GM23338 (cell line): ENCODE measurements at places on chromosomes 1 and 21. TPM values are rescaled to one million over a fixed set of nuclear protein-coding genes. Genes with fewer than 3 reads are reported as not detected.

DNA sequence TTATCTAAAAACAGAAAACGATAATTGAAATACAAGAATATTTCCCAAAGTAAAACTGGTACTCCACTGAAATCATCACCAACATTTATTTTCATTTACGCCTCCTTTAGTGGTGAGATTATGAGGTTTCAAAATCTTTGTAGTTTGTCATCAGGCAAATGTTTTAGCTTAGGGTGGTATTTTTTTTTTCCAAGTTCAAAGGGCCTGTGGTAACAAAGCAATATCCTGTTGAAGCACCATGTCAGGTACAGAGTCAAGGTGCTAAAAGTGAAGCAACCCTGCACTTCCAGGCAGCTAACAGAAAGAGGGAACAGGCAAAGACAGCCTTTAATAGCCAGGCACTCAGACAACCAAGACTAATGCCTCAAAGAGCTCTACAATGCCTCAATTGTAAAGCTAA lies 89.2 kb downstream of the JAK1 start:
- no peak for DNase-seq

Gene NES
- 85.3 and 95.9 TPM in 2 replicates for total RNA-seq

Gene NBPF10
- 0.31 and 0.38 TPM in 2 replicates for total RNA-seq

Gene PKLR
- total RNA-seq: 3.3 and 3.7 TPM in 2 replicates

Gene MR1
- not detected in 2 replicates for total RNA-seq

GRCh38 chr1:206449565-206449964 lies 20.7 kb upstream of the IKBKE start:
- no peak for DNase-seq

GRCh38 chr1:38076455-38076854 lies 29.9 kb upstream of the POU3F1 start:
- DNase-seq: no peak

GRCh38 chr1:170254371-170254770 lies 108.6 kb downstream of the NTMT2 start:
- no peak for DNase-seq

Gene VHLL
- total RNA-seq: not detected in 2 replicates

DNA sequence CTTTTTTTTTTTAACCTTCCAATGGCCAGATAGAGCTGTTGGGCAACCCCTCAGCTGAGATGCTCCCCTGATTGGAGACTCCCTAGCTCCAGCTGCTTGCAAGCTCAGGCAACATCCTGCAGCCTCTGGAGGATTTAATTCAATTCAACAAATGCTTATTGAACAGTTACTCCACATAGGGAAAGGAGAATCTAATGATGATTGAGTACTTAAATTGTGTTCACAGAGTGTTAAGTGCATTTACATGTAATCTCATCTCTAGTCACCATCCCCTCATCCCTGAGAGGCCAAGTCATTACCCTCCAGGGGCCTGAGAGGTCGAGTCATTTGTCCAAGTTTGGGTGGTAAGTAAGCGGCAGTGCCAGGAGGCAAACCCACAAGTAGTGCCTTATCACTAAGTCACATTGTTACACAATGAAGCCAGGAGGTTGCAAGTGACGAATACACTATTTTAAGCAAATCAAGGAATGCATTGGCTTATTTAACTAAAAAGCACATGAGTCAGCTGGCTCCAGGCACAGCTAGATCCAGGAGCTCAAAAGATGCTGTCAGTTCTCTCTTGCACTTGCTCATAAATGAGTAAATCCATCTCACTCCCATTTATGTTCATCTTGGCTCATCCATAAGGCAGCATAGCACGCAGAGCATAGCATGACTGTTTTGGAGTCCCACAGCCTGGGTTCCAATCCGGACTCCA lies 64.3 kb downstream of the OPTC start:
- no peak for DNase-seq

DNA sequence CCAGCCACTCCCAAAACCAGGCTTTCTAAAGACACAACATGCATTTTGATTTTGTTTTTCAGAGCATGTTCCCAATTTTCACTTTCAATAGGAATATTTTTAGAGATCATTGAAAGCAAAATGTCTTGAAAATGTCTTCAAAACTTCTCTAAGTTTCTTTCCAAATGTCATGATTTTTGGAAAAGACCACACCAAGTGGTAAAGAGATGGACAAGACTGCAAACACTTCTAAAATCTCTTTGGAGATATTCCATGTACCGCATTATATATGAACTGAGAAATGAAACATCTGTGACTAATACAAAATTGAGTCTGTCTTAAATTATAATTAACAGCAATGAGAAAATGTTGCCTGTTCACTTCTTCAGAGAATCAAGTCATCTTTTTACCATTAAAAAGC lies 418.0 kb upstream of the PKN2 start:
- DNase-seq: no peak

- no peak for DNase-seq
Observed at GRCh38 chr1:169745015-169745861, 11.4 kb upstream of the SELE start.

DNA sequence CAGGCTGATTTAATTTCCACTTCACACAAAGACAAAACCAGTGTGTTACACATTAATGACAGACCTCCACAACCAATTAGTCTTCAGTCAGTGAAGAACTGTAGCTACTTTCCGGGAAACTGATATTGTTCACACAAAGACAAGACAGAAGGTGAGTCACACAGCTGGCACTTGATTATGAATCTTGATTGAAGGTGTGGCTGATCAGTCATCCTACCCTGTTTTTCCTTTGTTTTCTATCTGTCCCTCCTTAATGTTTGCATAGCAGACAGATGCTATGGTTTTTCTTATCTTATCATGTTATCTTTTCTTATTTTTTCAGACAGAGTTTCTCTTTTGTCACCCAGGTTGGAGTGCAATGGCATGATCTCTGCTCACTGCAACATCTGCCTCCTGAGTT lies 185.1 kb upstream of the GREM2 start:
- DNase-seq: no peak

DNA sequence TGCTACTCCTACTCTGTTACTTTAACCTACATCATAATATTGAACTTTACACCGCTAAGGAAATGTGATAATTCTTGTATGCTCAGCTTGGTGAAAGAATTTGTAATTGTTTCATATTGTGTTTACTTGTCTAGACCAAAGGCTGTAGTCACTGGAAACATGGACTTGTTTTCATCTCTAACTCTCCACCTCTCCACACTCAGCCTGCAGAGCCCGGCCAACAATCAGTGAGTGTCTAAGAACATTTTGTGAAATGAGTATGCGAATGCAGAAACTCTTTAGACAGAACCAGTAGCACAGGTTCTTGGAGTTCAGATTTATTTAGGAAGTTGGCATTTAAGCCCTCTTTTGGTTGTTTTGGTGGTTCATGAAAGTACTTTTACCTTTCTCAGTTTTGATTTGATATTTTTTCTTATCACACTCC lies 3.2 kb upstream of the RWDD3 start:
- no peak for DNase-seq

GRCh38 chr1:23915466-23915865 lies 2.3 kb upstream of the CNR2 start:
- no peak for DNase-seq

GRCh38 chr1:209411491-209411929 lies 172.0 kb upstream of the CAMK1G start:
- DNase-seq: no peak

Gene PDE9A
- 26.5 and 33.3 TPM in 2 replicates for total RNA-seq

Gene DNAJC16
- 18.0 and 20.9 TPM in 2 replicates for total RNA-seq

DNA sequence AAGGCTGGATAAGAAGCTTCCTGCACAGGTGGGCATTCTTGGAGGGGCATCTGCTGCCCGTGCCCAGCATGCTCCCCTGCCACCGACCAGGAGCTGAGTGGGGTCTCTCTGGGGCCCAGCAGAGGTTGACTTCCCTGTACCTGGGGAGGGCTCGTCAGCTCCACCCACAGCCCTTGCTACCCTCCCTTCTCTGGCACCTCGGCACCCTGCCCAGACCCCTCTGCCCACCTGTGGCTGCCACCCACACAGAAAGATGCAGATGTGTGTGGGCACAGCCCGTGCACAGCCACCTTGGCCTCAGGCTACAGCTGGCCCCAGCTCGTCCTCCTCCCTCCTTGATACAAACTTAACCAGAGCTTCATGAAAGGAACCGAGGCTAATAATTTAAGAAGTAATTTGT lies 241.2 kb upstream of the VAMP3 start:
- DNase-seq: no peak

Gene PLPPR5
- total RNA-seq: 4.2 and 4.7 TPM in 2 replicates

Gene S100A7A
- not detected in 2 replicates for total RNA-seq

Gene UBASH3A
- not detected in 2 replicates for total RNA-seq

GRCh38 chr1:9724706-9725476 lies 73.4 kb downstream of the PIK3CD start:
- peak; percentile 92 for DNase-seq

- DNase-seq: no peak
Observed at GRCh38 chr1:12383001-12383400, 153.2 kb downstream of the VPS13D start.

GRCh38 chr21:41375875-41376274 lies 14.0 kb downstream of the MX2 start:
- no peak for DNase-seq

Gene CD1E
- not detected in 2 replicates for total RNA-seq

DNA sequence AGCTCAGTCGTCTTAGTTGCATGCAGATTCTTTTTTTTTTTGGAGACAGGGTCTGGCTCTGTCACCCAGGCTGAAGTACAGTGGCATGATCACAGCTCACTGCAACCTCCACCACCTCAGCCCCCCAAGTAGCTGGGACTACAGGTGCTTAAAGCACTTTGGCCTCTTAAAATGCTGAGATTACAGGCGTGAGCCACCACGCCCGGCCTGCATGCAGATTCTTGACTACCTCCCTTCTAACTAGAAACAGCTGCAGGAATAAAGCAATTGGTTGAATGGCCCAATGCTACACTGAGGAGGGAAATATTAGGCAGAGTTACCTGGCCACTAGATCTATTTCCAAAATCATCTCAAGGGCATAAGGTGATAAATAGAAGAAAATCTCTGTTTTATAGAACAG lies 29.5 kb upstream of the TTC39A start:
- no peak for DNase-seq

Gene SLC5A3
- total RNA-seq: 31.7 and 32.7 TPM in 2 replicates

Gene CHD5
- 1.0 and 1.4 TPM in 2 replicates for total RNA-seq

- peak; percentile 47 for DNase-seq
Observed at GRCh38 chr1:202158810-202159533, 1.4 kb downstream of the PTPN7 start.

- DNase-seq: peak; percentile 33
Observed at GRCh38 chr21:17554679-17555465, 42.0 kb downstream of the CXADR start.

GRCh38 chr1:178353524-178353923 lies 143.2 kb downstream of the CLEC20A start:
- DNase-seq: no peak

- no peak for DNase-seq
Observed at GRCh38 chr1:13830616-13831280, 130.8 kb downstream of the PRDM2 start.

- no peak for DNase-seq
Observed at GRCh38 chr1:54317084-54317483, 89.1 kb downstream of the SSBP3 start.

Gene PIK3R3
- 8.0 and 8.6 TPM in 2 replicates for total RNA-seq

- DNase-seq: no peak
Observed at GRCh38 chr21:15018382-15018781, 46.4 kb downstream of the NRIP1 start.

- no peak for DNase-seq
Observed at GRCh38 chr1:30728832-30729638, 5.7 kb upstream of the MATN1 start.

DNA sequence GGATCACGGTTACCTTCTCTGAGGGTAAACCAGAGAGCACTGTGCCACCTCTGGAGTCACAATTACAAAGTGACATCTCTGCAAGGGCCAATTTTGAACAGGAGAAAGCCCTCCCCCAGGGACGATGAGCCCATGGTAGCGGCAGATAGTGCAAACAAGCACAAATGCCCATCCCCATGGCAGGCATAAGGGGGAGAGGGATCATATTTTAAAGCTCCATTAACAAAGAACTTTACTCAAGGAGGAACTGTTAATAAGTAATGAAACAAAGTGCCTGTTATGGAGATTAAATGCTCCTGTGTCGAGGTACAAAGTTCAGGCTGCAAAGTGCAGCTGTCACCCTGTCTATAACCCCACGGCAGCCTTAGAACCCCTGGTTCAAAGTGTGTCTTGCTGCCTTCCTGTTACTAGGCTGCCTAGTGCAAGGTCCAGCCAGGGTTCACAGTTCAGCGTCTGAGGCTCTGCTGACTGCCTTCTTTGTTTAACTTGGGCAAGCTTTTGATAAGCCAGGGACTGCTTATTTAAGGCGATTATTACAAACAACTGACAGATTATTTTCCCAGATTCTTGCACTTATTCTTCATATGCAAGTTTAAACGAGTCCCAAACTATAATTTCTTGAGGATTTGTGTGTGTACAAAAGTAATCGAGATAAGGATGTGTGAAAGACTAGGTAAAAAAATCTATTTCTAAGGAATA lies 75.7 kb upstream of the NRIP1 start:
- DNase-seq: no peak

DNA sequence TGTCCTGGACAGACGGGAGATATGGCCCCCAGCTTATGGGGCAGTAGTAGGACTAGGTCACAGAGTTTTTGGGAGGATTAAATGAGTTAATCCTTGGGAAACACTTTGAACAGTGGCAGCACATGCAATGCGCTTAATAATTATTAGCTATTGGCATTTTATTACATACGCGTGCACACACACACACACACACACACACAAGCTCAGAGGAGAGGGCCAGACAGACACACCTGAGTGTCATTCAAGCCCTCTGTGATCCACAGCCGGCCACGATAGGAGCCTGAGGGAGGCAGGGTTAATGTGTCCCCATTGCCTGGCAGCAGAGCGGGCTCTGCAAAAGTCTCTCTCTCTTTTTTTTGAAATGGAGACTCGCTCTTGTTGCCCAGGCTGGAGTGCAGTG lies 37.9 kb downstream of the EPHA2 start:
- DNase-seq: no peak

Gene S100A5
- total RNA-seq: not detected in 2 replicates

DNA sequence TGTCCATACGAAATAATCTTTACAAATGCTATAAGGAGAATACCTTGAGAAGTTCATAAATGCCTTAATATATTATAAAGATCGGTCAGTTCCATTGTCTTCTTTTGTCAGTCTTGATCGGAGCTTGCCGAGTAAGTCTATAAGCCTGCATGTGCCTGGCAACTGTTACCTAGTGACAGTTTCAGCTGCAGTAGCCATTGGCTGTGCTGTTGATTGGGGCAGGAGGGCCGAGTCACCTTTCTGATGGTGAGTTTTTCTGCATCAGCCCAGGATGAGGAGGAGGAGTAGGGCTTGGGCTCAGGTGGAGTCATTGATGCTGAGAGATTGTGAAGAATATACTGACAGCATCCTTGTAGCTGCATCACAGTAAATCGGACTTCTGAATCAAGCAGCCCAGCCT lies 1.9 kb upstream of the GPR52 start:
- DNase-seq: peak; percentile 63

Gene SMIM1
- total RNA-seq: 3.2 TPM in 1 of 2 replicates, not detected in the other

DNA sequence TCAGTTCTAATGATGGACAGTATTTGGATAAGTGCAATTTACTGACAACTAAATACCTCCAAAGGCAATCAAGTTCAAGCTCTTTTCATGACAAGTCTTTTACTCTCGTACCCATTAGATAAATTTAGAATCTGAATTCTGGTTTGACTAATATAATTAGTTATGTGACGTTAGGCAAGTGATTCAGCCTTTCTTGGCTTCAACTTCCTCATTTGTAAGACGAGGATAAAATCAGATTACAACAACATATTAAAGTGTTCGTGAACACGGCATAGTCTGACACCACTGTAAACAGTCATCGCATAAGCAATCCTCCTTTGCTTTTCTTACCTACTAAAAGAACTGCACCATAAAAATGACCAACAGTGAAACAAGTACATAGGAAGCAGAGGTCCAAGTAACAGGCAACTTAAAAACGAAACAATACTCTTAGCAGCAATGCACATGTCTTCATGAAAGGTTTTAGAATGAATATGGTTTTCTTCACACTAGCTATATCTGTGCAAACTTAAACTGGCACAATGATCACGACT lies 25.7 kb downstream of the COA6 start:
- DNase-seq: no peak
